ENCODE measurements at places on chromosomes 3 and 15. TPM values are rescaled to one million over a fixed set of nuclear protein-coding genes. Genes with fewer than 3 reads are reported as not detected.

GRCh38 chr3:13705051-13705450 is 156.1 kb downstream of the FBLN2 start:
- DNase-seq = no peak

GRCh38 chr3:31275038-31275572 is 257.6 kb upstream of the STT3B start:
- peak; percentile 37 for DNase-seq

DNA sequence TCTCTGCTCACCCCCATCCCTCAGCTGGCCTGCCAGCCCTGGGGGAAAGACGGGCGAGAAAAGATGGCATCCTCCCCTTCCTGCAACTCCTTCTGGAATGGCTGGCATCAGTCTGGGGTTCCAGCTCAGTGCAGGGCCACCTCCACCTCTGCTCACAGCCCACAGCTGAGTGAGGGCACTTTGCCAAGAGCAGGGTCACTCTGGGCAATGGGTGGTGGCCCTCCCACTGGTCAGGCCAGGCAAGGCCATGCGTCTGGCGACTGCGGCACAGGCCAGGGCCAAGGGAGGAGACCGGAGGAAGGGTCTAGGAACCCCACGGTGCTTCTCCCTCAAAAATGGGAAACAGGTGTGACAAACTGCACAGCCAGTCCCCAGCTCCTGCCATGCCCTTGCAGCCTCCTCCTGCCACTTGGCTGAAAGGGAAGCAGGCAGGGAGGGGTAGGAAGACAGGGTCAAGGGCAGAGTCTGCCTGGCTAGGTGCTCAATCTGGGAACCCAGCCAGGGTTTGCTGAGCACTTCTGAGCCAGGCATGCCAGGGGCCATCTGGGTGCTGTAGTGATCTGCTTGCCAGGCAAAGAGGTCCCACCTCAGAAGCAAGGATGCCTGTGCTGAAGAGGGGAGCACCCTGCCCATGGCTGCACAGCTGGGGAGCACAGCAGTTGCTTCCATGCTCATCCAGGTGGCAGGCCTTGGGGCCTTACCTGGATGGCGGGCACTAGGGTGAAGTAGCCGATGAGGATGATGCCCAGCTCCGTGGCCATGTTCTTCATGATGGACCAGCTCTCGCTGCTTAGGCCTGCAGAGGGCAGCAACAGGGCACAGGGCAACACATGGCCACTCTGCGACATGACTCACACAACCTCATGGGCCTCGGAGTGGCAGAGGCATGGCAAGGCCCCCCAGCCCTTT is 41.2 kb downstream of the PTPN23 start:
- DNase-seq = peak; percentile 59

DNA sequence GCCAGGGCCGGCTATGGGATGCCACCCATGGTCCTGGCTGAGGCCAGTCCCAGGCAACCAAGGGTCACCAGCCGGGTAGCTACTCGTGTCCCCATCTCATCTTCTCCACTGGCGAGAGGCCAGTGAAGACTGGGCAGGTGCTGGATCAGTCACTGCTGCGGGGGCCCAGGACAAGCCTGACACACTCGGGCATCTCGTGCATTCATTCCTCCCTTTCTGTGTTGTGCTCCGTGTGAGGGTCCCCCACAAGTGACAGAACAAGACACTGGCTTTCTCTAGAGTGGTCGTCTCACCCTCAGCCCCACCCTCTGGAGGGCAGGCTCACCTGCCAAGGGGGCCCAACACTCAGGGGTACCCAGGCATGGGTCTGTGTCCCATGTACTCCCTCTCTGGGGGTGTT is 48.4 kb downstream of the ROPN1B start:
- no peak for DNase-seq

GRCh38 chr3:62226601-62227339 is 146.6 kb downstream of the FEZF2 start:
- no peak for DNase-seq

GRCh38 chr15:66564136-66565041 is 1.4 kb downstream of the LCTL start:
- DNase-seq = peak; percentile 38

GATM gene
- total RNA-seq = 3.2 TPM

CAMKV gene
- total RNA-seq = not detected

C3orf52 gene
- total RNA-seq = 17.1 TPM

ZNF80 gene
- total RNA-seq = 0.09 TPM

KLHL40 gene
- not detected for total RNA-seq

DNA sequence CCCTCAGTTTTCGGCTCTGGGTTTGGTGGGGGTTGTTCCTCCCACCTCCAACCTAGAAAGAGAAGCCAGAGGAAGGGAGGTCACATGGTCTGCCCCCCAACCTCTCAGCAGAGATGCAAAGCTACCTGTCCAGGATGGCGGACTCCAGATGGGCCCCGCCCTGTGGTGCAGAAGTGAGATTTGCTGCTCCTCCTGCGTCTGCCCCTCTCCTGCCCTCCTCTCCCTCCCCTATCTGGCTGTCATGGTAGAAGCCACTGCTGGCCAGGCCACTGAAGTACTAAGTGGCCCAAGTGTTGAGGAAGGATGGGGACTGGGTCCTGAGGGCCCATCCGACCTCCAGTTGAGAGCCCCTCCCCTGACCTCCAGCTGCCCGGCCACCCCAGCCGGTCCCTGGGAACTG is 2.1 kb upstream of the SEMA3B start:
- no peak for DNase-seq

KLF15 gene
- total RNA-seq = 31.7 TPM
